ENCODE measurements at places on chromosomes 2 and 18. TPM values are rescaled to one million over a fixed set of nuclear protein-coding genes. Genes with fewer than 3 reads are reported as not detected.
A peak's percentile ranks its signal among the peaks of the same experiment; 100 is the strongest.

Gene C1QL2
- 0.98 TPM for total RNA-seq

Gene CYRIA
- 183 TPM for total RNA-seq

Gene CFAP221
- 1.5 TPM for total RNA-seq

DNA sequence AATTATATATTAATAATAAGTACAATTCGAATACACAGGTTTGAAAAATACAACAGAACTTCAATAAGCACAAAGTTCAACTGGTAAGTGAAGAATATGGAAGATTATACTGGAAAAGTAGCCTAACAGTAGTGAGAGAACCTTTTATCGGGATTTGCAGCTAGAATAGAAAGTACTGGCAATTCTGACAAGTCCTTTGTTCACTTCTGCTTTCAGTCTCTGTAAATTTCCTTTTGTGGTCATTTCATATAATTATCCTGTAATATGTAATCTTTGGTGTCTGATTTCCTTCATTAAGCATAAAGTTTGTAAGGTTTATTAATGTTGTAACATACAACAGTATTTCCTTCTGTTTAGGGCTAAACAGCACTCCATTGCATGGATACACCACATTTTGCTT lies 67.2 kb downstream of the CUL3 start:
- no peaks in the 10 kb centered on the region for H3K27me3 ChIP-seq
- no peak overlapping the region for H3K27ac ChIP-seq
- peaks cover 6% of the 10 kb centered on the region for H3K36me3 ChIP-seq
- no peak overlapping the region for H3K4me3 ChIP-seq
- peaks cover 12% of the 10 kb centered on the region for H3K4me1 ChIP-seq
- DNase-seq = no peak

GRCh38 chr2:172938713-172939375 lies 136.8 kb upstream of the MAP3K20 start:
- DNase-seq = no peak
- no peak overlapping the region for H3K27ac ChIP-seq
- H3K27me3 ChIP-seq = peaks cover 17% of the 10 kb centered on the region
- H3K4me3 ChIP-seq = no peak overlapping the region

DNA sequence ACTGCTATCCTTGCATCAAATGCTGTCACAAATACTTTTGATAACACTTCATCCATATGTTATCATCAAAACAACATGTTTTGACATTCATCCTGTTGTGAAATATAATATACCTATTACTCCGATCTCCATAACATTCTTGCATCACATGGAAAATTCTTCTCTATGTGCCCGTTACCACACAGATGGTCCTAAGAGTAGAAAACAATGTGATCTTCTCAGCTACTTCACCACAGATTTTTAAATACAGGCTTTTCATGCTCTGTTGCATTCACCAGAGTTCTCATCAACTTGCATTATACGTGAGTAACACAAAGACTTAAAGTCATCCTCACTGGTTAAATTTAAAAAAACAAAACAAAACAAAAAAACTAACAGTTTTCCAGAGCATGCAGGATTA lies 1603.3 kb upstream of the ZEB2 start:
- DNase-seq = no peak
- H3K4me1 ChIP-seq = peaks cover 25% of the 10 kb centered on the region
- H3K36me3 ChIP-seq = no peaks in the 10 kb centered on the region
- H3K4me3 ChIP-seq = no peak overlapping the region

DNA sequence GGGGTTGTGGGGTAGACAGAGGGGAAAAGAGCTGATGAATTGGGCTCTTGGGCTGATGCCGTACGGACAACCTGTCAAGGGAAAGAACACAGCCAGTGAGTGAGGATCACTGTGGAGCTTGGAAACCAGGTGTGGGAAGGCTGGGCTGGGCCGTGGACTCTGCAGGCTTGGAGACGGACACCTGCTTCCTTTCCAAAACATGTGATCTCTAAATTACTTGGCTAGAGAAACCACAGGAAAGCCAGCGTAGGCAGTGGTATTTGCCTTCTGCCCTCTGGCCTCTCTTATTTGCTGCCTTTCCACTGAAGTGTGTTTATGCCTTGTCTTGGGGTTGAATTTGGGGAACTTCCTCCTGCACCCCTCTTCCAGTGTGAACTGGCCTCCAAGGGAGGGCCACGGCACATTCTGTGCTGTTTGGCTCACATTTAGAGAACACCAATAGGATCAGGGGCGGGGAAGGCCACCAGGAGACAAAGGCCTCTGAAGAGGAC lies 267.7 kb downstream of the PRKCE start:
- DNase-seq = no peak
- no peaks in the 10 kb centered on the region for H3K27me3 ChIP-seq
- no peaks in the 10 kb centered on the region for H3K36me3 ChIP-seq
- no peak overlapping the region for H3K4me3 ChIP-seq
- no peak overlapping the region for H3K27ac ChIP-seq

DNA sequence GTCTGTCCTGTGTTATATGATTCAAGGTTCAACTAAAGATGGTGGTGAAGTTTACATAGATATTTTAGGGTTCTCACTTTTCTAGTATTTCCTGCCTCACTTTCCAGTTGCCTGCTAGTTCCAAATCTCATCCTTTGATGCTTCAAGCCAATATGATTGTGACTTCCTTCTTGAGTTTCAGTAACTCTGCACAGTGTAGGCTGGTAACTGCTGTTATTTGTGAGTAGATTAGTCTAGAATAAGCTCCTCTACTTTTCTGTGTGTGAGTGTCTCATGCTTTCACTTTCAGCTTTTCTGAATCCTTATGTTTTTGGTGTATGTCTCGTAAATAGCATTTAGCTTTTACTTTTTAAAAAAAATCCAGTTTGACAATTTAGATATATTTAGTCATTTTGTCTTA lies 42.6 kb downstream of the GALNT1 start:
- H3K27ac ChIP-seq = no peak overlapping the region
- H3K4me1 ChIP-seq = no peaks in the 10 kb centered on the region
- no peak overlapping the region for H3K4me3 ChIP-seq
- peaks cover 3% of the 10 kb centered on the region for H3K27me3 ChIP-seq
- DNase-seq = no peak

- H3K27ac ChIP-seq = no peak overlapping the region
- H3K4me1 ChIP-seq = no peaks in the 10 kb centered on the region
- H3K27me3 ChIP-seq = no peaks in the 10 kb centered on the region
- no peak for DNase-seq
- H3K36me3 ChIP-seq = no peaks in the 10 kb centered on the region
Observed at GRCh38 chr18:71443706-71444480, 1100.2 kb downstream of the CBLN2 start.

DNA sequence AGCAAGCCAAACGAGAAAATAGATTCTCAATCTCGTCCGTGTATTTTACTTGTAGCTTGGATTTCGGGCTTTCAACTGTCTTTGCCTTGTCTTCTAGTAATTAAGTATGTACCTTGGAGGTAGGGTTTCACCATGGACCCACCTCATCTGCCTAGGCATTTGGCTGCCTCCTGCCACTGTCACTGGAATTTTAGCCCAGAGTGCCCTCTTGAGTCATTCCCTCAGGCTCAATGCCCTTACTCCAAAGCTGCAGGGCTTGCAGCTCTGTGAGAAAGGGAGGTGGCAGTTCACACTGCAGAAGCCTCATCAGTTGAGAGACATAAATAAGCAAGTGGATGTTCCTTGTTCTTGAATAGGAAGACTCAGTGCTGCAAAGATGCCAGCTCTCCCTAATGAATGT lies 89.6 kb downstream of the VSNL1 start:
- H3K36me3 ChIP-seq = no peaks in the 10 kb centered on the region
- no peak overlapping the region for H3K4me3 ChIP-seq
- DNase-seq = no peak
- H3K27me3 ChIP-seq = no peaks in the 10 kb centered on the region
- no peaks in the 10 kb centered on the region for H3K4me1 ChIP-seq

DNA sequence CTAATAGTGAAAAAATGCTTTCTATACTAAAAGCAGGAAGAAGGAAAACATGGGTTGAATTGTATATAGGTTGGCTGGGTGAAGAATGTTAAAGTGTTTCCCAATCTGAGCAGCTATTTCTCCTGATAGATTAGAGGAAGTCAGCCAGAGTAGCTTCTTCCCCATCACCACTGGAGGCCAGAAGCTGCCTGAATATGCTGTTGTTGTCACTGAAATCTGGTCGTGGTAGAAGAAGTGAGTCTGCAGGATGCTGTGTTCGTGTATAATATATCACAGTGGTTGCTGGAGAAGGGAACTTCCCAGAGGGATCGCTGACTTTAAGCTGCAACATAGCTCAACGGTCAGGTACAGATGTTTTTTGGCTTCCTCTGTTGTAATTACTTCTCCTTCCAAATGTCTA lies 247.5 kb upstream of the LRATD1 start:
- H3K36me3 ChIP-seq = no peaks in the 10 kb centered on the region
- H3K4me1 ChIP-seq = no peaks in the 10 kb centered on the region
- H3K4me3 ChIP-seq = no peak overlapping the region

GRCh38 chr2:10591207-10591606 lies 98.6 kb downstream of the NOL10 start:
- H3K4me1 ChIP-seq = peaks cover 11% of the 10 kb centered on the region
- no peak overlapping the region for H3K4me3 ChIP-seq
- peak overlapping the region; percentile 68 for H3K27ac ChIP-seq

DNA sequence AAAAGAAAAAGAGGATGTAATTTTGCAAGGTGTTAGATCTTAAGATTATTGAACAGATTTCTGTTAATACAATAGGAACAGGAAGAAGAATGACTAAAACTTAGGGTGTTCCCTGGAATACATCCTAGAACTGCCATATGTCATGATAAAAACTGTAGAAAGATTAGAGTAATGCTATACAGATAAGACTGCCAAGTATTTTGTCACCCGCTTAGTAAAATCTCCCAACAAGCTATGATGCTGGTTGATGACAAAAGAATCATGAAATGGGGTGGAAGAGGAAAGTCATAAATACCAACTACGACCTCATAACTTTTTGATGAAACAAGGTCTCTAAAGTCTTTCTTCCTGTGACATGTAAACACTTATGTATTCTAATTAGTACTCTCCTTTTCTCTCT lies 163.6 kb upstream of the COL3A1 start:
- no peaks in the 10 kb centered on the region for H3K27me3 ChIP-seq
- DNase-seq = no peak
- no peak overlapping the region for H3K4me3 ChIP-seq
- H3K27ac ChIP-seq = no peak overlapping the region
- H3K36me3 ChIP-seq = no peaks in the 10 kb centered on the region
- H3K4me1 ChIP-seq = peaks cover 12% of the 10 kb centered on the region

DNA sequence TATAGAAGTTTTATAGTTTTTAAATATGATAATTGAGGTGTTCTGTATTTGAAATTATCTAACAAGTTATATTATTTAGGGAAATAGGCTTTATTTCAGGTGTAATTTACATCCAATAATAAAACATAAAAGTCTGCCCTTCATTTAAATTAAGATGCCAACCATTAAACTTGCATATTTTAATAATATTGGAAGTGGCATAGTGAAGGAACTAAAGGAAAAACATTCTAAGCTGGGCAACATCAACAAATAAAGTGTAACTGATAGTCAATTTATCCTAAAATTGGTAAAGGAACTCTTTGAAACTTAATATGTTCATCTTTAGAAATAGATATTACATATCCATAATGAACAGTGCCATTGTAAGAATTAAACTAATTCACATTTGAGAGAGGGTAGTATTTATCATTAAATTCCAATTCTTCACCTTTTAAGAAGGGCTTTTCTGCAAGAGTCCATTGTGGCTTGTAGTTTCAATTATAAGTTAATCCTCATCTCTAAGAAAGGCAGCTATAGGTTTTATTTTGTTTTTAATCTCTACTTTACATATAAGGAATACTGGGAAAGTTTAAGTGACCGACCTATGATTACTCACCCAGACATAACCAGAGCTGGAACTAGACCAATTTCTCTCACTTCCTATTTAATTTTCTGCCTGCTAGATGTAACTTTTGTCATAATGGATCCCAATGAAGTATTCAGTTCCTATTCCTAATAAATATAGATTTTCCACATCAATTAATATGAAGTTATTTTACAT lies 401.6 kb downstream of the XIRP2 start:
- H3K4me3 ChIP-seq = no peak overlapping the region
- H3K4me1 ChIP-seq = peaks cover 15% of the 10 kb centered on the region
- H3K36me3 ChIP-seq = no peaks in the 10 kb centered on the region

GRCh38 chr2:169782513-169782912 lies 16.2 kb upstream of the SSB start:
- H3K27me3 ChIP-seq = no peaks in the 10 kb centered on the region
- no peaks in the 10 kb centered on the region for H3K4me1 ChIP-seq
- no peaks in the 10 kb centered on the region for H3K36me3 ChIP-seq
- no peak overlapping the region for H3K4me3 ChIP-seq
- DNase-seq = no peak

GRCh38 chr2:30622452-30622851 lies 175.4 kb downstream of the LCLAT1 start:
- no peaks in the 10 kb centered on the region for H3K27me3 ChIP-seq
- no peak for DNase-seq
- H3K4me3 ChIP-seq = no peak overlapping the region
- no peaks in the 10 kb centered on the region for H3K36me3 ChIP-seq
- H3K27ac ChIP-seq = no peak overlapping the region
